ENCODE measurements at places on chromosomes 7 and 10.

DNA sequence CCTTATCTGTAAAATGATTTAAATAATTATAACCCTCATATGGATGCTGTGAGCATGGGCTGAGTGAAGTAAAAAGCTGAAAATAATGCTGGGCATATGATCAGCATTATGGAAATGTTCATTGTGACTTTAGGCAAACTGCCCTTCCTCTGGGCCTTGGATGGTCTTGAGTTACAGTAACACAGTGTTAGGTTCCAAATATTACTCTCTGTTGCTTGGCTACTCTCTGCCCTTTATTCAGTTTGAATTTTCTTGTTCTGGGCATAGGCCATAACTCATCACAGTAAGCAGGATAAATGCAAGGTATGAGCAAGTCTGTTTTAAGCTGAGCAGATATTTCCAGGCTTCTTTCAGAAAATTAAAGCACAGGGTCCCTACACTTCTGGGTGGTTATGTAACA lies 868.0 kb downstream of the KCNMA1 start:
- DNase-seq: no peak

DNA sequence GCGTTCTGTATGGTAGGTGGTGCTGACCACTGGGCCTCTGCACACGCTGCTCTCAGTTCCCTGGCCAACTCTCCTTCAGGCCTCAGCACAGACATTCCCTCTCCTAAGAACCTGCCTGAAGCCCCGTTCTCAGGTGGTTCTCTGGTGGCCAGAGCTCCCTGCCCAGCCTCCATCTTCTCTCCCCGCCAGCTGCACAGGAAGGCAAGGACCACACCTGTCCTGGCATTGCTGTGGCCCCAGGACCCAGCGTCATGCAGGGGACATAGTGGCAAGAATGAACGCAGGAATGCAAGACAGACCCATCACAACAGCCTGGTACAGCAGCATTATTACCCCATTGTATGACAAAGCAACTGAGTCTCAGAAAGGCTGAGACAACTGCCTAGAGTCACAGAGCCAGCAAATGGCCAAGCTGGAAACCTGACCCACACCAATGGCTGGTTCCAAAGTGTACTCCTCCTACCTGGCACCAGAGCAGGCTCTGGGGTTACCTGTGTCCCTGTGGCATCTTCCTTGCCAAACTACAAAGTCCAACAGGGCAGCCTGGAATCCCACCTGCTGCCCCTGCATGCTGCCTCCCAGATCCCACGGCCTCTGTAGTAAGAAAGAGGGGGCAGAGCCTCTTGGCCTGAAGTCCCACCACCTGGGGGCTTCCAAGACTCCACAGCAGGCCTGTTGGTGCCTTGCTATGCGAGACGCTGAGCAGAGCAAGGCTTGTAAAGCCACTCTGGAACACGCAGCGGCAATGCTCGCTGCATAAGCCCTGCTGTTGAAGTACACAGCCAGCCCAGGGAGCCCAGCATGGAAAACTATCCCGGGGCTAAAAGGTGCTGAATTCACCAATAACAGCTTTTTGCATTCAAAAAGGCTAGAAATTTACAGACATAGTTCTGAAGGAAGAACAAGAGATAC lies 73.3 kb downstream of the CHST15 start:
- no peak for DNase-seq

GRCh38 chr10:43619368-43619767 lies 13.1 kb downstream of the ZNF485 start:
- no peak for DNase-seq

- DNase-seq: no peak
Observed at GRCh38 chr7:81158189-81158588, 239.3 kb upstream of the SEMA3C start.

- DNase-seq: no peak
Observed at GRCh38 chr7:44486001-44486400, 4.5 kb downstream of the NUDCD3 start.

GRCh38 chr10:23442936-23443335 lies 4.1 kb downstream of the OTUD1 start:
- no peak for DNase-seq

DNA sequence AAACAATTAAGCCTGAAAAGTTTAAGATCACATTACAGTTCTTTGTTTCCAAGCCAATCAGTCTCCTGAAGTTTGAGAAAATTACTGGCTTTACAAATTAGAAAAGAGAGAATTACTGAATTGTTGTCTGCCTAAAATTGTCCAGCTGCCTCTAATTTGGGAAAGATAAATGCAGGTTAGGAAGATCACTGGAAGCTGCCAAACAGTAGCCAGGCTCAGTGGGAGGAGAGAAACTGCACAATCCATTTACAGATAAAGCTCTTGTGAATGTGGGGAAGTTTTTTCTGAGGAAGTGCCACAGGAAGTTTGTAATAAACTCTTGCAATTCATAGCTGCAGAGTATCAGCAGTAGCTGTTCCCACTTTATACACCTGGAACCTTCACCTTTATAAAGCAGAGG lies 100.7 kb downstream of the IQUB start:
- DNase-seq: no peak

- DNase-seq: no peak
Observed at GRCh38 chr10:33859319-33860022, 525.0 kb upstream of the NRP1 start.

DNA sequence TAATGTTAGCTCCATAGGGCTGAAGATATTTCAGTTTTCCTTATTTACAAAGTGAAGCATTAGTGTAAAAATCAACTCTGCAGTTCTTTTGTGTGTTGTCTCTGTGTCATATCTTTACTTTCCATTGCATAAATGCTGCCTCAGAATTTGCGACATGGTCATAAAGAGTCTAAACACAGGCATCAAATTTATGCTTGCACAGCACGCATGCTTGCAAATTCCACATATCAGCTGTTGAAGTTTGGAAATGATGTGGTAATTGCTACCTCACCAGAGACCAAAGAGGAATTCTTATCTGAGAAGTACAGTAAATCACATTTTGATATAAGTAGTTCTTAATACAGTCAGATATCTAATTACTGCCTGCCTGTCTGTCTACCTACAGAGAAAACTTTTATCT lies 348.2 kb upstream of the GRM3 start:
- DNase-seq: no peak

GRCh38 chr10:27433976-27434375 lies 70.1 kb upstream of the RAB18 start:
- DNase-seq: no peak

- DNase-seq: no peak
Observed at GRCh38 chr7:47142169-47142866, 439.6 kb downstream of the TNS3 start.

GRCh38 chr10:103725242-103725641 lies 130.1 kb downstream of the SH3PXD2A start:
- no peak for DNase-seq

- no peak for DNase-seq
Observed at GRCh38 chr10:130179640-130180039, 43.4 kb downstream of the GLRX3 start.

DNA sequence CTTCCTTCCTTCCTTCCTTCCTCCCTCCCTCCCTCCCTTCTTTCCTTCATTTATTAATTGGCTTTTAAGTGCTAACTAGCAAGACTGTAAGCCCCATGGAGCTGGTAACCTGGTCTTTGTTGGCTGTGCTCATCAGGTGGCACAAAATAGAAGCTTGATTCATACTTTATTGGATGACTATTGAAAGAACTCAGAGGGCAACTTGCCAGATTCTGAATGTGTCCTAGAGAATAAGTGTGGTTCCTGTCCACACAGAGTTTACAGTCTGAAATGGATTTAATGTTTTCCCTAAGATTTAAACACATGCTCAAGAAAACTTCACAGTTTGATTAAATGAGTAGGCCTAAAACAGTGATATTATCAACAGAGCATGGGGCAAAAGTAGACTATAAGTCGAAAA lies 3.1 kb upstream of the CACNB2 start:
- DNase-seq: no peak

DNA sequence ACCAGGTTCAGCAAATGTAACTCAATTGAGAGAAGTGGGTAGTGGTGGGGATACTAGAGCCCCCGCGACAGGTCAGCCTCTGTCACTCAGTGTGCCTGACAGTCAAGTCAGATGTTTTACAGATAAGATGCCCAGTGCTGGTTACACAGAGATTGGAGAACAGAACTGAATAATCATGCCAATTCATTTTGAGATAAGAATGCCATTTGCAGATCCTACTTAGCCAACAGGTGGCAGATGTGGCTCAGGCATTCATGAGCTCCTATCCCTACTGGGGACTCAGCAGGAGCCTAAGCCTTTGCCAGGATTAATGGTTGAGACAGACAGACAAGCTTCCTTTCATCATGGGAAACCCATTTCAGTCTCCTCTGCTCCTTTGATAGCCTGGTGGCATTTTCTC lies 137.8 kb downstream of the MAPK8 start:
- no peak for DNase-seq

- peak; percentile 74 for DNase-seq
Observed at GRCh38 chr10:79390551-79391229, 43.4 kb downstream of the PPIF start.

DNA sequence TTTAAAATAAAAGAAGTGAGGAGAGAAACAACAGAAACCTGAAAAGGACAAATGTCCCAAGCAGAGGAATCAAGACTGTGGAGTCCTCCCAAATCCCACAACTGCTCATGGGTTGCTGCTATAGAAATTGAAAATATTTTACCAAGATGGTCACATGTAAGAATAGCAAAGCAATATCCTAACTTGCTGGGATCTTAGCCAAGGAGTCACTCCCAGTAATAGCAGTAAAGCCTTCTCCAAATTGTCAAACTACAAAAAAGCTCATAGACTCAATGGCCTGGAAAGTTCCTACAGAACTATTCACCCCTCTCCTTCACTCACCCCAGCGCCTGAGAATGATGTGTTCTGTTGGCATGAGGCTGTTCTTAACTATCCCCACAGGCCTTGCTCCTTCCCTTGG lies 186.5 kb downstream of the ELMO1 start:
- no peak for DNase-seq

DNA sequence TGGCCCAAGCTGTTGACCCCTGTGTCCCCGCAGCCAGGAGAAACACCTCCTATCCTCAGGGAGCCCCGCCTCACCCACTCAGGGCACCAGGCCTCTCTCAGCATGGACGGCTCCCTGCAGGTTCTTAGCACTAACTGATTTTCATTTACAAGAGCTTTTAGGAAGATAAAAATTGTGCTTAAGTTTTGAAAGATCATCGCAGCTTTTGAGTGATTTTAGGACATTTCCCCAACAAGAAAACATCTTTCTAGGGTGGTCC lies 22.1 kb downstream of the EBF3 start:
- no peak for DNase-seq

- DNase-seq: no peak
Observed at GRCh38 chr10:16639471-16639870, 117.8 kb upstream of the C1QL3 start.

DNA sequence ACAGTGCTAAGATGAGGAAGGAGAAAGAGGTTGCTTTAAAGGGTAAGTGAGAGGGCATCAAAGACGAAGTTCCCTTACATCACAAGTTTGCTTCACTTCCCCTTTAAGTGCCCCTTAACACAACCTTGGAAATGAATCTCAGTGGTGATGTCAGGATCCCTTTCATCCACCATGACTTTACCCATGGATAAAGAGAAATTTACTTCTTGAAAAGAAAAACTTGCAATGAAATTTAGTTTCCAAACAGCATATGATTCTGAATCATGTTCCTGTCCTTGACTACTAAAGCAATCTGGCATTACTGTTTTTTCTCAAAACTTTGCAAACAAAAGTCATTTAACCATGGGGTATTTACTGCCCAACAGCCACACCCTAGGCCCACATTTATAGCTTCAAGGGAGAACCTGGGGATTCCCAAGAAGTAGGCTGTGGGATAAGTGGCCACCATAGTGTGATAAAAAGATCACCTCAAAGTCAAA lies 135.9 kb downstream of the ITGB8 start:
- DNase-seq: peak; percentile 37

DNA sequence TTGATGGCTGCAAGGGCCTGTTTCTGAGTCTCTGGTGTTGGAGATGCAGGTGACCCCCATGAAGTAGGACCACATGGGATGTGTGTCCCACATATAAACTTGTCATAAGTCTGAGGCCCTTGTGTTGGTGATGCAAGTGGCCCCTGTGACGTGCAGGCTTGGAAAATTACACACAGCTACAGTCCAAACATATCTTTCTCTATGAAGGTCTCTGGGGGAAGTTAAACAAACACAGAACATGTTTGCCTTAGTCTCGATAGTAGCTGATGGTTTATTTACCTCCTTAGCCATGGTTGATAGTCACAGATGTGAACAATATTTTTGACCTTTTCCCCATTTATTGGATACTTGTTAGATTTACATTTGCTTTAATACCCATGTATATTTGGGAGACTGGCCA lies 64.7 kb downstream of the ADCY1 start:
- DNase-seq: no peak

DNA sequence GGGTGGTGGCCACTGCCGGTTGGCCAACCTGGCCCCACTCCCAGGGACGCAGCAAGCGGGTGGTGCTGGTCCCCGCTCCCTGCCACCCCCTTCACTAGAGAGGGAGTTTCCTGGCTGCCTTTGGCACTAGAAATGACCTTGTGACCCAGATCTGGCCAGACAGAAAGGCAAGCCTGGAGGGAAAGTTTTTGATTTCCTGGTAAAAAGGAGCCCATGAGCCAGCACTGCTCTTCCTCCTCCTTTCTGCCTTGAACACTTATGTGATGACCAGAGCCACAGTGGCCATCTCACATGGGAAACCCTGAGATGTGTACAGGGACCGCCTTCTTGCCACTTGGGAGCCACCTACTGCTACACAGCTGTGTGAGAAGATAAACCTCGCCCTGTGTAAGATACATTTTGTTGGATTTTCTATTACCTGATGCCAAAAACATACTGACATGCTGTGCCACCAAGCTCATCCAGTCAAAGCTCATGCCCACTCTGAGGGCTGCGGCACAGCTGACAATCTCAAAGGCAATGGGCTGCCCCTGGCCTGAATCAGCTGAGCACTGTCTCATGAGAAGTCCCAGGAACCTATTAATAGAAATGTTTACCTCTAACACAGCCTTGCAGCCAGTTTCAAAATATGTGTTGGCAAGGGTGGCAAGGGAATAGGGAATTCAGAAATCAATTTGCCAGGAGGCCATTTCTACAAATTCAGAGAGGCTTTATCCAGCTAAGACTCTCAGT lies 94.0 kb downstream of the CYTH3 start:
- no peak for DNase-seq

DNA sequence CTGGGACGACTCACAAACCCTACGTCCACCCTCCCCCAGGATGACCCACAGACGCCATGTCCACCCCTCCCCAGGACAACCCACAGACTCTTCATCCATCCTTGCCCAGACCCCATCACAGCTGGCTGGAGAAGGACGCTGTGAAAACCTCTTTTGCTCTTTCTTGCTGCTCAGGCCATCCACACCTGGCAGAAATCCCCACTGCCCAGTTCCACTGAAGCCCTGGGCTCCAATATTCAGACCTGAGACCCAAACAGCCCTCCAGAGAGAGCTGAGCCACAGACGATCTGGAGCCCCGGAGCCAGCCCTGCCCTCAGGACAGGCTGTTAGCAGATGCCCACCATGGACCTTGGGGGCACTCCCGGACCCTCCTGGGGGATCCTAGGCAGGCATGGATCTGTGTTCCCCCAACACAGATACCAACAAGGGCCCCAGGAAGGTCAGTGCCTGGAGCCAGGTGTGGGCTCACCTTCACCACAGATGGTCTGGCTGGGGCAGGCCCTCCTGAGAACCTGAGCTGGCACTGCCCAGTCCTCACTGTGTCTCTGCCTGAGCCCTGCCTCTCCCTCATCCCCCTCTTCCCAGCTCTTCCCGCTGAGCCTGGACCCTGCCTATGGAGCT lies 226.2 kb downstream of the PTPRN2 start:
- no peak for DNase-seq

GRCh38 chr10:132229834-132230556 lies 43.2 kb downstream of the DPYSL4 start:
- DNase-seq: no peak

Data from HL-60 (cell line).